ENCODE measurements at places on chromosomes 6 and 20.

DNA sequence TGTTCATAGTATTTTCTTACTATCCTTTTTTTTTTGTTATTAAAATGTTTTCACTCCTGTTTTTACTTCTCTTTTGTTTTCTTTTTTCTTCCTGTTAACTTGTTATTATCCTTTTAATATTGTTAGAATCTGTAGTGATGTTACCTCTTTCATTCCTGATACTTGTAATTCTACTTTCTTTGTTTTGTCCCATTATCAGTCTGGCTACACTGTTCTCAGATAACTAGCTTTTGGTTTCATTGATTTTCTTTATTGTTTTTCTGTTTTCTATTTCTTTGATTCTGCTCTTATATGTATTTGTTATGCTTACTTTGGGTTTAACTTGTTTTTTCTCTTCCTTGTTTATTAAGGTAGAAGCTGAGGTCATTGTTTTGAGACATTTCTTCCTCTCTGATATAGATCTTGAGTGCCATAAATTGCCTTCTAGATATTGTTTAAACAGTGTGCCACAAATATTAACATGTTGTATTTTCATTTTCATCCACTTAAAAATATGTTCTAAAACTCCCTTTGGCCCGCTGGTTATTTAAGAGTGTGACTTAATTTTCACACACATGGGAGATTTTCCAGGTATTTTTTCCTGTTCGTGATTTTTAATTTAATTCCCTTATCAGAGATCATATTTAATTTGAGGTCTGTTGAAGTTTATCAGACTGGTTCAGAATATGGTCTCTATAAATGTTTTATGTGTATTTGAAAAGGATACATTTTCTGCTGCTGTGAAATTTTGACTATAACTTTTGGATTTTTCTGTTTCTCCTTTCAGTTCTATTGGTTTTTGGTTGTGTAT, 6.7 kb downstream of the XRN2 start:
- DNase-seq: no peak

- DNase-seq: no peak
Observed at GRCh38 chr6:144155529-144155928, 5.2 kb downstream of the STX11 start.

DNA sequence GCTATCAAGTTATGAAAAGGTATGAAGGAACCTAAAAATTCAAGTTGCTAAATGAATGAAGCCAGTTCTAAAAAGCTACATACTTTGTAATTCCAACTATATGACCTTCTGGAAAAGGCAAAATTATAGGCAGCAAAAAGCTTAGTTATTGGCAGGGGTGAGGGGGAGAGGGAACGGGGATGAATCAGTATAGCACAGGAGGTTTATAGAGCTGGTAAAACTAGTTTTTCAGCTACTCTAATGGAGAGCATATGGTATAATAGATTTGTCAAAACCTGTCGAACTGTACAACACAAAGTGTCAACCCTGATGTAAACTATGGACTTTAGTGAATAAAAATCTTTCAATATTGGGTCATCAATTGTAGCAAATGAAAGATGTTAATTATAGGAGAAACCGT, 18.7 kb downstream of the MANEA start:
- no peak for DNase-seq

GRCh38 chr20:35826397-35826998, 54.7 kb downstream of the PHF20 start:
- no peak for DNase-seq

DNA sequence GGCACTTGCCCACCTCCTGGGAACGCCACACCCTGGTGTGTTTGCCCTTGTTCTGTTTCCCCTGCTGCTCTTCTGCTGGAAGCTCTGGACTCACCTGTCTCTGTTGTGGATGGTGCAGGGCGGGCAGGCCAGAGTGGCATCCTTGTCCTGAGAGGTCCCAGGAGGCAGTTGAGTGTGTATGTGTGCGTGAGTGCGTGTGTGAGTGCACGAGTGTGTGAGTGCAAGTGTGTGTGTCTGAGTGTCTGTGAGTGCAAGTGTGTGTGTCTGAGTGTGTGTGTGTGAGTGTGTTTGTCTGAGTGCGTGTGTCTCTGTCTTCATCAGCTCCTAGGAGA, 12.2 kb downstream of the IGF2R start:
- DNase-seq: no peak

GRCh38 chr6:30037182-30037788, 23.8 kb upstream of the POLR1H start:
- no peak for DNase-seq

DNA sequence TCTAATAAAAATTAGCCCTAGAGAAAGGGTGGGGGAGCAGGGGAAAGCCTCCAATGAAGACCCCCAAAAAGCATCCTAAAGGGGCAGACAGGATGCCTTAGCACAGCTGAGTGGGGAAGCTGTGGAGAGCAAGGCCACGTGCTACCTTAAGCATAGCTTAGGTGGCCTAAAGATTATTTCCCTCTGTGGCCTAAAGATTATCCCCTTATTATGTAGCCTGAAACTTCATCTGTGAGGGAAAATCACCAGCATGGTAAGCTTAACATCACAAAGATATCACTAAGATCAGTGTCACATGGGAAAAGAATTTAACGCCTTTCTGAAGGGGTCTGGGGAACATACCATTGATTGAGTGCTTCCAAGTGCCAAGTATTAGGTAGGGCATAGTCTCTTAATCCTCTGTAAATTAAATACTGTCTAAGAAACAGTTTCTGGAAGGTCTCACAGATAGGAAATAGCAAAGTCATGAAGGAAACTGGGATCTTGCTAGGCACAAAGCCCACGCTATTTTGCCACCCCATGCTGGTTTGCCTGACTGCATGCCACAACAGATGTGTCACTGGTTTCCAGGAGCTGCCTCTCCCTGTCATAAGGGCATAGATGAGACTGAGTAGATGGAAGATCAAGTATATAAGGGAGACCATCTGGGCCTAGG, 170.0 kb downstream of the HACE1 start:
- no peak for DNase-seq
